NCI-H446 treated with DMSO at 0.1 percent for 48 hours (cell line): ENCODE measurements at places on chromosomes 5 and 9.

DNA sequence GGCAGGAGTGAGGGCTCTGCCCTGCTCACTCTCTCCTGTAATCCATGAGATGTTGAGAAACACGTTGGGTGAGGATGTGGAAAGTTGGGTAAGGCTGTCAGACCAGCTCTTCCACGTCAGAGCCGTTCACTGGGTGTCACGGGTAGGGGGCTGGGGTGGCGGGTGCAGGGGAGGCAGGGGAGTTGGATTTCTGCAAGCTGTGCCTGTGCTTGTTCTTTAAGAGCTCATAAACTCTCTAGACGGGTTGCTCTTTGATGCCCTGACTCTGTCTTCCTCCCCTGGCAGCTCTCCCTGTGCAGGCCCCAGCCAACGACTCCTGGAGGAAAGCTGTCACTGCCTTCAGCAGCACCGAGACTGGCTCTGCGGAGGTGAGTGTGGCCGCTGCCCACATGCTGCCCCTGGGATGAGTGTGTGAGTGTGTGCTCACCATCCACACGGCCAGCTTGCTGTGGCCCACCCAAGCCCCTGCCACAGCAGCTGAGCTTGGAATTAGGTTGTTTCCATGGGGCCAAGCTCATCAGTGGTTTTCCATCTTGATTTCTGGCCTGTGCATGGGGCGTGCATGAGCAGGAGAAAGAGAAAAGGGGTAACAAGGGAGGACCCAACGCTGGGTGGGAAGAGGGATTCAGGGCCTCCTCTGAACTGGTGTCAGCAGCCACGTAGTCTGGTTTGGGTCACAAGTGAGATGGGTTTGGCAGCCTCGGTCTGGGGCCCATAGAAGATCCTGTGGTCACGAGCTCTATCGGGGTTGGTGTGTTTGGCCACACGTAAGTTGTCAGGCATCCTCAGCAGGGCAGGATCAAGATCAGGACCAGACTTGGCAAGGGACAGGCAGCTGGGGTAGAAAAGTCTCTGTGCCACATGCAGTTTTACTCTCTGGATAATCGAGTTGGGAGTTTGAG is 21.0 kb upstream of the POMT1 start:
- no peak for DNase-seq

GRCh38 chr5:146675636-146676035 is 159.6 kb upstream of the GPR151 start:
- no peak for DNase-seq

GRCh38 chr5:126597156-126597555 is 2.1 kb upstream of the ALDH7A1 start:
- DNase-seq, result no peak

- no peak for DNase-seq
Observed at GRCh38 chr5:77316871-77317661, 106.6 kb downstream of the PDE8B start.

- no peak for DNase-seq
Observed at GRCh38 chr9:2874001-2874750, 30.3 kb upstream of the PUM3 start.

DNA sequence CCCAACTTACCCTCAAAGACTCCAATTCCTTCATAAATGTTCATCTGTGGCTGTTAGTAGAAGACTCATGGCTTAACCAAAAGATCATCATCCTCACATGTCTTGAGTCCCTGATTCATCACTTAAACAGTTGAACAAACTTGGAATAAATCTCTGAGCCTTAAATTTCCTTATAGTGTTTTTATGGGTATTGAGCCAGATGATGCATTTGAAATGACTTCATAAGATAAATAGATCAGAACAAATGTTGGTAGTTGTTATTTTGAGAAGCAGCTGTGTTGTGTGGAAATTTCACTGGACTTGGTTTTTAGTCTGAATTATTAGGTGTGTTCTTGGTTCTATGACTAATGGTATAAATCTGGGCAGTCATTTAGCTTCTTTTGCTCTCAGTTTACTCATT is 236.2 kb downstream of the NNT start:
- no peak for DNase-seq

- DNase-seq, result no peak
Observed at GRCh38 chr9:38619556-38620447, 594 bp downstream of the ANKRD18A start.

GRCh38 chr5:123520677-123521247 is 8.8 kb downstream of the CSNK1G3 start:
- DNase-seq, result no peak

DNA sequence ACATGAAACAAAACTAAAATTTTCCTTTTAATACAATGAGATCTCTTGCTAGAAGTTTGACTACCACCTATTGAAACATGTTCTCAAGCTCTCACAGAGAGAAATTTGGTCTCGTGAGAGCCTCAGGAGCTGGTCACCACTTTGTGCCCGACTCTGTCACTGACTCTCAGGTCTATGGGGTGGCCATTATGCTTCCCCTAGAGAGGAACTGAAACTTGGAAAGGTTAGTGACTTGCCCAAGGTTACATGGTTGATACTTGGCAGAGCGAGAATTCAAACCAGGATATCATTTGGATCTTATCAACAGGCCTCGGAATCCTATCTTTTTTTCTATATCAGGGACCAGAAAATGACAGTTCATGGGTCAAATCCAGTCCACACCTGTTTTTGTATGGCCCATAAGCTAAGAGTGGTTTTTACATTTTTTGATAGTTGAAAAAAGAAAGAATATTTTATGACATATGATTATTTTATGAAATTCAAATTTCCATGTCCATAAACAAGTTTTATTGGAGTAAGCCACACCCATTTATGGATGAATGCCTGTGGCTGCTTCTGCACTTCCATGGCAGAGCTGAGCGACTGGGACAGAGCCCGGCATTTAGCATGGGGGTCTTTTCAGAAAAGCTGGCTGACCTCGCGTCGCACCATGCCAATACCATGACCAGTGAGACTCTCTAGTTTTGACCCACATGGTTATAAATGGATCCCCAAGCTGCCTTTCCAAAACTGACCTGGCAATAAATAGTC is 44.8 kb upstream of the EQTN start:
- no peak for DNase-seq
